ENCODE measurements at places on chromosomes 11 and 22.

- DNase-seq: no peak
These were observed 742 bp upstream of the CASP4 start for GRCh38 chr11:104968856-104969776.

DNA sequence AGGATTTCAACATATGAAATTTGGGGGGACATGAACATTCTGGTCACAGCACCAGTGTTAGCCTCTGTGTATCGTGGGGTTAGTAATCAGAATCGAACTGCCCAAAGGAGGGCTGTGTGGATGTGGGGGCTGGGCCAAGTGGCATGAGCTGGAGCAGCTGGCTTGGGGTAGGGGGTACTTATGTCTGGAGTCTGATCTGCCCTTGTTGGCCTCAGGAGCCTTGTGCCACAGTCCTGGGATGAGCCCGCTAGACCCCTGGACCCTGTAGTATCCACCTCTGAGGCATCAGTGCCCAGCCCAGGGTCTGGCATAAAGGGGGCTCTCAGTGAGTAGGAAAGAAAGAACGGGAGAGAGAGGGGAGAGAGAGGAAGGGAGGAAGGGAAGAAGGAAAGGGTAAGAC, 67.3 kb downstream of the LRRC32 start:
- DNase-seq: no peak

- DNase-seq: no peak
These were observed 66.8 kb upstream of the MYOD1 start for GRCh38 chr11:17652556-17652955.

DNA sequence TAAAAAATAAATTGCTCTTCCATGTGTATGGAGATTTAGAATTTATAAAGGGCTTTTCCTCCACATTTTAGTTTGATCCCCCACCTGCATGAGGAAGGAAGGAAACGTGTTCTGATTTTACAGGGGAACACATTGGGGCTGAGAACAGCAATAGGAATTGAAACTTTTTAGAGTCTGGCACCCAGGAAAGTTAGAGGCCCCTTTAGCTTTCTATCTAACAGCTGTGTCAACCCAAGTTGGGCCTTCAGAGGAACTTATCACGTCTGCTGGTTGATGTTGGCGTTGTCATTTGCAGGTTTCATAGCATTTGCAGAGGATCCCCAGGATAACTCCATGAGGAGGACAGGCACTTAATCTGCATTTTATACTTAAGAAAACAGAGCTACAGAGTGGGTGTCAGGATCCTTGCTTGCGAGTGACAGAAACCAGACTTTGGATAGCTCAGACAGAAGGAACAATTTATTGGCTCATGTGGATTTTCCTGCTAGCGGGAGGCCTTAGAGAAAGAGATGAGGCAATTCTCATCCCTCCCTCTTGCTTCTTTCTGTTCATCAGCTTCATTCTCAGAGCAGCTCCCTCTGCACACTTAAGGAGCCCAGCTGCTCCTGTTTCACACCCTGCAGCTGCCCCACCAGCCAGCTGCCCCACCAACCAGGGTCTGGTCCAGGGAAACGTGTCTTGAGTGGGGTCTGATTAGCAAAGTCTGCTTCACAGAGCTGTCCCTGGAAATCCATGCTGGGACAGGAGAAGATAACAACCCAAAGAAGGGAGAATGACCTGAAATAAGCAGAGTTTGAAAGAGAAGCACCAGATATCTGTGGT, 92.5 kb upstream of the OR4B1 start:
- no peak for DNase-seq

DNA sequence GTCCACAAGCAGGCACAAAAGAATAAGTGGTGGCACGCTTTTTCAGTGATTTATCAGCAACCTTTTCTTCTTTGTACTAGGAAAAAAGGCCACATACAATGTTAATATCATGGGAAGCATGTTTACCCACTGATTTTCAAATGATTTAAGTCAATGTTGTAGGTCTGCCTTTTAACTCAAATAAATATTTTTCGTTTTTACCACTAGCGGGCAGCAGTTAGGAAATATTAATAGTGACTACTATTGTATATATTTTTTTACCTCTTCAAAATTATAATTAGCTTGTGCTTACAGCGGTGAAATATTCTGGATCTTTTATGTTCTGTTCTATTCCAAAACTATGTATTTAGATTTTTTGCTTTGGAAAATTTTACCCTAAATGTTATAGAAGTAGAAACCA, 6.4 kb upstream of the SLC17A6 start:
- no peak for DNase-seq

- no peak for DNase-seq
These were observed 60.4 kb downstream of the RDX start for GRCh38 chr11:110235966-110236365.

DNA sequence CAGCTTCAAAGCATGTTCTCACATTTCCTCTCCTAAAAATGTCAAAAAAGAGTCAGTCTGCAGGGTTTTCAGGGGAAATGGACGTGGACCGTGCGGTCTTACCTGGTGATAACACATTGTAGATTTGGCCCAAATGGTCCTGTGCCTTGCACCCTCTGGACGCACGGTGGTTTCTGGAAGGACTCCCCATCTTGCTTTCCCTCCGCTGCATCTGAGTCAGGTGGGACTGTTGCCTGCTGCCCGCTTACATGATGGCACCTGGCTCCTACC, 1290.1 kb downstream of the TBC1D22A start:
- no peak for DNase-seq

- DNase-seq: no peak
These were observed 102.1 kb downstream of the RASSF10 start for GRCh38 chr11:13110929-13111812.

- DNase-seq: no peak
These were observed 86.3 kb downstream of the FCHSD2 start for GRCh38 chr11:73055655-73056354.

DNA sequence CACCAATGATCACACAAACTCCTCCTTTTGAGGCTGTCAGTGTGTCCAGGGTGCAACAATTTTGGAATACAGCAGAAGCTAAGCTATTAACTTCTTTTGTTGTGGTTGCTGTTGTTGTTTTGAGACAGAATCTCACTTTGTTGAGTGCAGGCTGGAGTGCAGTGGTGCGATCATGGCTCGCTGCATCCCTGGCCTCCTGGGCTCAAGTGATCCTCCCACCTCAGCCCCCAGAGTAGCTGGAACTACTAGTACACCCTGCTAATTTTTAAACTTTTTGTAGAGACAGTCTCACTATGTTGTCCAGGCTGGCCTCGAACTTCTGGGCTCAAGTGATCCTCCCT, 22.0 kb downstream of the GSTT2B start:
- DNase-seq: no peak
